ENCODE measurements at places on chromosomes 6 and 20.

DNA sequence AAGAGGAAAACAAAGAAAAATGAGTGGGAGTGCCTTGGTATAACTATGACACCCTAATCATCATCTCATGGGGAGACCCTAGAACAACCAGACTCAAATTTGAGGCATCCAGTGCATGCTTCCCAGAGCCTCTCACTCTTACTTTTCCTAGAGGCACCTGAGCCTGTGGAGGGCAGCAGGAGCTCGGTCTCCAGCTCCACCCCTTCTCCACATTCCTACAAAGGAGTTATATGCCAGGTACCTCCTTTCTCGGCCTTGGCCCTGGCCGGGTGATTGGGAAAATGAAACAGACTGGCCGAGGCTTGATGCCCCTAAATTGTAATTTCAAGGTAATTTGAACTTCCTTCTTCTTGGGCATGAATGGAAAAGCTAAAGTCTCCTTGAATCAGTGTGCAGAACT, 761.2 kb upstream of the CHD6 start:
- no peak for DNase-seq

GRCh38 chr6:41302638-41303037, 16.2 kb upstream of the TREM1 start:
- no peak for DNase-seq

DNA sequence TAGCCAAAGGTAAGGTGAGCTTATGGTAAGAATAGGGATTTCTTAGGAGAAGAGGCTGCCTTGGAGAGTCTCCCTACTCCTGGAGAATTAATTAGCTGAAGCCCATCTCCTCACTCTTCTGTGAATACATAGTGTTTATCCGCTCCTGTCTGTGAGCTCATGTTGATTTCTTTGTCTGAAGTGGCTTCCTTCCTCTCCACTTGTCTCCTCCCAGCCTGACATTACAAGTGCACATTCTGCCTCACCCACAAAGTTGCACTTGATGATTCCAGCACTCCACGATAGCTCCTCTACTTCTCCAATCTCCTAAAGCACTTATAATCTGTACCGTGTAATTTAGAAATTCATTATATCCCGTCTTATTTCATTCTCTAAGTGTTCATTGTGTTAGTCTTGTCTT, 287.2 kb downstream of the QKI start:
- DNase-seq: no peak

GRCh38 chr20:22523499-22524392, 60.6 kb downstream of the FOXA2 start:
- DNase-seq: no peak

- no peak for DNase-seq
Measured at GRCh38 chr6:39870950-39871349, 63.3 kb downstream of the MOCS1 start.

DNA sequence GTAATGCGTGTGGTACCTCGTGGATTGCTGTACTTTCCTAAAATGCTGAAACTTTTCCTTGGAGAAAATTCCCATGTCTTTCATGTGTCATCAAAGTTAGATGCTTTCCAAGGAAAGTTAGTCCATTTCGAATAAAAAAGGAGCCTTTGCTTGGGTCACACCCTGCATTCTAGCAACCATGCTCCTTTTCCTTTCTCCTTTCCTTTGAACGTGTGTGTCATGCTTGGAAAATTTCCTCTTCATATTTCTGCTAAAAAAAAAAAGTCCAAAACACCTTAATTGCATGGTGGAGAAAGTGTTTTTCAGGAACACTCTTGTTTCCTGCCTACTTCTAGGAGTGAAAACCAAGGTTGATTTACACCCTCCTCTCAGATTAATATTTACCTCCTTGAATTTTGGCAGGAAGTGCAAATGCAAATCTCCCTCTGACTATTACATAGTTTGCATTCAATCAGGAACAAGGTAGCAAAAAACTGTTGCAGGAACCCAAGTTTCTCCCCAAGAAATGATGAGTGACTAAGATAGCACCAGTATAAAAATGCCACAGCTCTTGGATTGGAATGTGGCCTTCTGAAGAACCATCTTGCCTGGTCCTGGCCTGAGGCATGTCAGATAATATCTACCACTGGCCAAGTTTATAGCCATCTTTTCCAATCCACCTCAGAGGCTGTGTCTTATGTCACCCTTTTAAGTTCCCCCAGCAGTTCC, 590.6 kb downstream of the QKI start:
- no peak for DNase-seq

DNA sequence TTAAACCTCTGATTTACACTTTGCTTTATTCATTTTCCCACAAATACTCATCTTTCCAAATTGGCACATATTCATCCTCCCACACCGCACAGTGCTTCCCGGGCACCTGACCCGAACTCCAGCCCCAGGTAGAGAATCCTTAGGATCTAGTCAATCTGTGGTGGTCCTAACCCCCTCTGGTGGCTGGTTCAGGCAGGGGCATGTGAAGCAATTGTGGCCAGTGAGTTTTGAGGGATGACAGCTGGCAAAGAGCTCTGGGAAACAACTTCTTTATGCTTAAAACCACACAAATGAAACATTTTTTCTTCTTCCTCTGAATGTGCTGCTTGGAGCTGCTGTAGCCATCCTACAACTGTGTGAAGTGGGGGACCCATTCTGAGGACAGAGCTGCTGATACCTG, 54.7 kb downstream of the ELOVL5 start:
- no peak for DNase-seq

DNA sequence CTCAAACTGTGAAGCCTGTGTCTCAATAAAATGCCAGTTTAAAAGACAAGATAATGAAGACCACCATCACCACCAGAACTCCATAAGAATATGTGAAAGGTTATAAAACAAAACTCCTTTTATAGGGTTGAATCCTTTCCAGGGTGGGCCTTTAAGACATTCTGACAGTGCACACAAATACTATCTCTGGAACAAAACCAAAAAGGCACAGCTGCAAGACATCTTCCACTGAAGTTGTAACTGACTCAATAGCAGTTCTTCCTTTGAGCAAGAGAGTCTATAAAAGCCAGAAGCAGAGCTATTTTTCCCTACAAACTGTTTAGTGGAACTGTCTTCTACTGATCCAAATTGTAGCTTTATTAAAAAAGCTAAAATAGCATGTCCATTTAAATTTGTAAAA, 81.6 kb downstream of the EPB41L2 start:
- DNase-seq: no peak

DNA sequence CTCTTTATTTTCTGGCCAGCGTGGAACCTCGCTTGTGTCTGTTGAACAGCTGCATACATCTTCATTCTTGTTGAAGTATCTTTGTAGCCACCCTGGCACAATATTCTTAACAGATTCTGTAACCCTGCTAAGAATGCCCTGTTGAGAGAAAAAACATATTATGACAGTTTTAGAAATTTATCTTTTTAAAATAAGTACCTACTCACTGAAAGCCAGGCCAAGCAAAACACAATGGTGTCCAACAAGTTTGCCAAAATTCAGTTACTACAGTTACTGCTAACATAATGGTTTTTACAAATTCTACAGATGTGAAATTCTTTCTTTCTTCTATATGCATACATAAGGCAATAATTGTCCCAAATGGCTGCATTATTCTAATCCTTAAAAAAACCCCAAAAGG, 18.2 kb downstream of the NUP153 start:
- no peak for DNase-seq

GRCh38 chr6:80517525-80517924, 411.1 kb downstream of the BCKDHB start:
- DNase-seq: no peak

GRCh38 chr20:52361650-52362049, 170.1 kb upstream of the ZFP64 start:
- no peak for DNase-seq

Data from activated T-helper 1 cell treated with Interleukin-2 at 50 U/mL for 16 hours (primary cell).